Stimulated activated CD8-positive, alpha-beta memory T cell treated with anti-CD3 and anti-CD28 coated beads, Interleukin-15, amount 100 ng/mL, for 24 hours (primary cell): ENCODE measurements at places on chromosomes 7 and 10.

- DNase-seq = no peak
Observed at GRCh38 chr10:24340883-24341282, 131.9 kb downstream of the KIAA1217 start.

DNA sequence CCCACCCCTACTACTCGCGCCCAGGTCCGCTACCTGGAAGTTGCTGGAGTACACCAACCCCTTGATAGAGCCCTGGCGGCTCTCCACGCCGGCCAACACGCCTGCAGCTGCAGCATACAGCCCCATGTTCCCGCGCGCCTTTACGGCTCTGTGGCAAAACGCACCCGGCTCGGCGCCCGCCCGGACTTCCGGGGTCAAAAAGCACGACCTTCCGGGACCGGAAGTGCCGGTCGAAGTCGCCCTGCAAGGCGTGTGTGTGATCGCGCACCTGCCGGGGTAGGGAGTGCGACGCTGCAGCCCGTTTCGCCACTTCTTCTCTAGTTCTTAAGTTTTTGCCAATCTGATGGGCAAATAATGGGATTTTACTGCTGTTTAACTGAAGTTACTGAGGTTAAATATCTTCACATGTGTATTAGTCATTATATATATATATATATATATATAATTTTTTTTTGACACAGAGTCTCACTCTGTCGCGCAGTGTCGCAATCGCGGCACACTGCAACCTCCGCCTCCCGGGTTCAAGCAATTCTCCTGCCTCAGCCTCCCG, at the start of gene NSUN5:
TSS of gene NSUN5 (minus strand) at position 162 of the 550 bp plus-strand sequence. CDS start at position 126, 36 bp downstream.
- peak; percentile 78 for DNase-seq

DNA sequence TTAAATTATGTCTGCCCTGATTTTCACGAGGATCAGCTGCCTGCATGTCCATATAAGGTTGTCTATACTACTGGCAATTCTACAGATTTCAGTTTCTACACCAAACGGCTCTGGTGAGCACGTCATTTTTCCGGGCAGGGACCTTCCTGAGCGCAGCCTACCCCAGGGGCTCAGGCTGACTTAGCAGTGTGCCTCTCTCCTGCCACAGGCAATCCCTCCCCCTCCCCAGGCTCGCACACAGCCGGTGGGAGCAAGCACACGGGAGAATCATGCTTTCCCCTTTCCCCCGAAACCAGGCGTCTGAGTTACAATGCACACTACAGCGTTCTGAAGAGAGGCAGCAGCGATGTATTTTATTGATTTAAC, 1.7 kb downstream of the KLF6 start:
- no peak for DNase-seq

- no peak for DNase-seq
Observed at GRCh38 chr7:108181073-108181985, 51.2 kb upstream of the LAMB4 start.

DNA sequence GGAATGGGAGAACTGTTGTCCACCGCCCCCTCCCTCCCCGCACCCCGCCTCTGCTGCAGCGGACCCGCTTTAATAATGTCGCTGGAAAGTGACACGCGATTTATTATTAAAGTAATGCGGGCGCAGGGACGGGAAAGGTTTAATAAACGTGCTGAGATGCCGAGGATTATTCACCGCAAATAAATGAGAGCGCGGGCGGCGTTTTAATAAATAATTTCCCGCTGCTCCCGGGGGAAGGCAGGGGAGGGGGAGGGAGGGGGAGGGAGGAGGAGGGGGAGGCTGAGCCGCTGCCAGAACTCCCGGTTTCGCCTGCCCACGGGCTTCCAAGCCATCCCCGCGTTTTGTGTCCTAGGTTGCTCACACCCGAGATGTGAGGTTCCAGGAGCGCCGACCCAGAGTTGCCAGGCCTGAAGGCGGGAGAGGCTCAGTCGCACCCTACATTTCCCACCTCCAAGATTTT, 5.1 kb downstream of the KAZALD1 start:
- DNase-seq = no peak

- no peak for DNase-seq
Observed at GRCh38 chr10:45325116-45325515, 9.7 kb upstream of the OR13A1 start.
